ENCODE measurements at places on chromosomes 2 and 18.

GRCh38 chr18:6627645-6628044 is 101.9 kb upstream of the ARHGAP28 start:
- DNase-seq, result no peak

DNA sequence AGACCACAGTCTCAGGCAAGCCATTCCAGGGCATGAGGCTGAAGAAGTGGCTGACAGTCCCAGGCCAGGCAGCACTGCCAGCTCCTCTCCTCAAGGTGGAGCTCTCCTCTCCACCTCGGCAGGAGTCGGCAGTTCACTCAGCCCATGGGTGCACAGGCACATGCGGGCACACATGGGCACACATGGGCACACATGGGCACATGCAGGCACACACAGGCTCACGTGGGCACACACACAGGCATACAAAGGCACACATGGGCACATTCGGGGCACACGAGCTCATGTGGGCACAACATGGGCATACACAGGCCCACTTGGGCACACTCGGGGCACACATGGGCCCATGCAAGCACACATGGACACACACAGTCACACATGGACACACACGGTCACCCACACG is 65.3 kb upstream of the TAF1B start:
- DNase-seq, result peak; percentile 21

DNA sequence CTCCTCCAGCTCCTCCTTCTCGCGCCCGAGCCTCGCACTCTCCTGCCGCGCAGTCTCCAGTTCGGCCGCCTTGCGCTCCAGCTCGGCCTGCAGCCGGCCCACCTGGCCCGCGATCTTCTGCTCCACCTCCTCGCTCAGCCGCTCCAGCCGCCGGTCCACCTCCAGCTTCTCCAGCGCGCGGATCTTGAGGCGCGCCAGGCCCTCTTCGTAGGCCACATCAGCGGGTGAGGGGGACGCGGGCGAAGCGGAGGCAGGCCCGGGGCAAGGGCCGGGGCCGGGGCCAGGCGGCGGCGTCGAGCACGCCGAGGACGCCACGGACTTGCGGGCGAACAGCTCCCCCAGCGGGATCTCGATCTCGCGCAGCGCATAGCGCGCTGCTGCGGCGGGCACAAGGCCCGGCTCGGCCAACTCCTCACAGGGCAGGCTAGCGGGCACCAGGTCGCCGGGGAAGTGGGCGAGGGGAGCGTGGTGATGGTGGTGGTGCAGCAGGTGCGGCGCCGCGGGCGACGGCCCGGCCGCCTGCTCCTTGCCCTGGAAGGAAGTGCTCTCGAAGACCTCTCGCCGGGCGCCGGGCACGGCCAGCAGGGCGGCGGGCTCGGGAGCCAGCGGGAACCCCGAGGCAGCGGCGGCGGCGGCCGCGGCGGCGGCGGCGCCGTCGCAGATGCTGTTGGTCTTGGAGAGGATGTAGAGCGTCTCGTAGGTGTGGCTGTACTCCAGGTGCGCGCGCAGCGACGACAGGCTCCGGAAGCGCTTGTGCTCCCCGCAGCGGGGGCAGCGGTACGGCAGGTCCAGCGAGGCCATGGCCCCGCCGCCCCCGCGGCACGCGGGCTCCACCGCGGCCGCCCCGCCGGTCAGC is 15.2 kb downstream of the FBXO41 start:
- peak; percentile 63 for DNase-seq

DNA sequence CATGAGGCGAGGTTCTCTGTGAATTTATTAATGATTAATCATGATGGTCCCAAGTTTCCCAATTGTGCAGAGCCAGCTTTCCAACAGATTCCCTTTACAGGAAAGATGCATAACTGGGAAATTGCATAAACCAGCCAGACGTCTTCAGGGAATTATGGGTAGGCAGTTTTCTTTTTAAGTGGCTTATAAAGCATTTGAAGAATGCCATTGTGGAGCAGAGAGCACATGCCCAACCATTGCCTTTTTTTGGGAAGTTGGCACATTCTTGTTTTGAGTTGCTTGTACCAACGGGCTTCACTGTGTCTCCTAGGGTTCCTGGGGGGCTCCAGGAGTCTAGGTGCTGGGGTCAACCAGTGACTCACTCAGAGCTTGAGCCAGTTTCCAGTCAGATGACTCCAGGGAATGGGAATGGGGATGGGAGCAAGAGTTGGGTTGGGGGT is 231.7 kb upstream of the FOSL2 start:
- no peak for DNase-seq

- no peak for DNase-seq
These were observed 233.0 kb downstream of the NEDD4L start for GRCh38 chr18:58276789-58277739.

DNA sequence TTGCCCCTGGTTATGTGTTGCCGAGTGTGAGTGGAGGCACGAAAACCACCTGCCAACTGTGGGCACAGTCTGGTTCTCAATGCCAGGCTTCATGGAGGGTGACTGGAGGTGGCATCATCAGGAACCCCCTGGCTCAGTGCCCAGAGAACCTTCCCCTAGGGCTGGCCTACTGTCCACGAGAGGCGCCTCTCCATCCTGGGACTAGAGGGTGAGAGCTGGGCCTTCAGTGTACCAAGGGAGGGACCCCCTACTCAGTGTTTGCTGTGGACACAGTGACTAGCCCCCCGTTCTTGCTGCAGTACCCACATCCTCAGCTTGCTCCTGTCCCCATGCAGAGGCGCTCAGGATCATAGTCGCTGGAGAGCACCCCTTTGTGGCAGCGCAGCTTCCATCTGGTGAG is 202.6 kb downstream of the HDAC4 start:
- DNase-seq, result no peak

DNA sequence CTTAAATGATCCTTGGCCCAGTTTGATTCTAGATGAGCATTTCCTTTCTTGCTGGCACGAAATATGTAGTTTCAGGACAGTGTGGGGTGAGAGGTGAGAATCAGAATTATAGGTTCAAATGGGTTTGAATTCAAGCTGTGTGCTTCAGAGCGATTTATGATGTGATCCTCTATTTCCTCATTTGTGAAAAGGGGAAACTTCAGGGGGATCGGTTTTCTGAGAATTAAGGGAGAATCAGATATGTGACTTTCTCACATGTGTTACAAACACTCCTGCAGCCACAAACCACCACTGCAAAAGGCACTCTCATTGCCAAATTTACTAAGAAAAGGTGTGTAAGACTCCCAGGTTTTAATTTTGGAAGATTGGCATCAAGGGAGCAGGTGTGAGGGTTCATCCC is 24.4 kb downstream of the HK2 start:
- DNase-seq, result no peak

DNA sequence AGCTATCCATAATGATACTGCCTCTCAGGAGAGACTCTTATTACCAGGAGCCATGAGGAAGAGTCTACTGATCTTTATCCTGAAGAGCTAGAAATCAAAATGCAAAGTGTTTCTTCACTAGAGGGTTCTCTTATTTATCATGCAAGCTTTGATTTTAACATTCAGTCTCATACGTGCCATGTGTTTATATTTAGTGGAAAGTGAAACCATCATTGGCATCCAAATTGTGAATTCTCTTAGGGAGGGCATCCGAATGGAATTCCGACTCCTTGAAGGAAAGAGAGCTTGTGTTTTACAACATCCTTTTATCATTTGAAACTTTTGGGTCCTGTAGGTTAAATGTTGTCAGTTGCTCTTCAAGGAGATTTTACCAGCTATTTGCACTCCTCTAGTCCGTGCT is 170.4 kb upstream of the SESTD1 start:
- DNase-seq, result no peak

DNA sequence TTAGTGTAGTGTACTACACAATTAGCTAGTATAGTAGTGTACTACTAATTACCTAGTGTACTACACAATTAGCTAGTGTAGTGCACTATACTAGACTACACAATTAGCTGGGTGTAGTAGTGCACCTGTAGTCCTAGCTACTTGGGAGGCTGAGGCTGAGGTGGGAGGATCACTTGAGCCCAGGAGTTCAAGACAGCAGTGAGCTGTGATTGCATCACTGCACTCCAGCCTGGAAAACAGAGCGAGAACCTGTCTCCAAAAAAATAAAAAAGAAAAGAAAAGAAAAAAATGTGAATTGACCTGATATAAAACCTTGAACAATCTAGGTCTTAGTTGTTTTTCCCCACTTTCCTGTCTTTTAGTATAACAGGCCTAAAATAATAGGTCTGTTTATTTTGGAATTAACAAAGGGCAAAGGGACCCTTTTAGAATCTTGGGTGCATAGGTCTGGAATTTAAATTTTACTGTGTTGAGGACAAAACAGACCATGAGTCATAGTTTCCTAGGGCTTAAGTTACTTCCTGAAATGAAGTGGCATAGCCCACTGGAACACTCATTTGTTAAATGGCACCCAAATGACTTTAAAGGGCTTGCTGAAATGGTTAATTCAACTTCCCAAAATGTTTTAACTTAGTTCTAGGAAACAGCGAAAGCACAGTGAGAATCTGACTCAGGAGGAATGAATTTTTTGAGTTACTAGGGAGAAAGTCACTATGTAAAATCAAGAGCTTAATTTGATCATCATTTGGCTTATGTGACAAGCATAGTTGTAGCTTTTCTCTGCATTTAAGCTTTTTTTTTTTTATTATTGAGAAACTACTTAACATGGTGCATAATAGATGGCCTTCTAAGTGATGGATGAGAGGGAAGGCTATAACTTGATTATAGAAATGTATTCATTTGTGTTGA is 50.7 kb upstream of the ARL5A start:
- no peak for DNase-seq

- DNase-seq, result peak; percentile 55
These were observed at the start of gene INPP1 for GRCh38 chr2:190343536-190344275. INPP1 (plus strand) TSS chr2:190343589; CDS start chr2:190360103, 16,514 bp downstream.

- no peak for DNase-seq
These were observed 8.9 kb downstream of the KRTCAP3 start for GRCh38 chr2:27451095-27451494.

GRCh38 chr2:204982303-204982702 is 437.0 kb downstream of the PARD3B start:
- no peak for DNase-seq

GRCh38 chr18:66575263-66575662 is 28.6 kb downstream of the CDH19 start:
- DNase-seq, result no peak

DNA sequence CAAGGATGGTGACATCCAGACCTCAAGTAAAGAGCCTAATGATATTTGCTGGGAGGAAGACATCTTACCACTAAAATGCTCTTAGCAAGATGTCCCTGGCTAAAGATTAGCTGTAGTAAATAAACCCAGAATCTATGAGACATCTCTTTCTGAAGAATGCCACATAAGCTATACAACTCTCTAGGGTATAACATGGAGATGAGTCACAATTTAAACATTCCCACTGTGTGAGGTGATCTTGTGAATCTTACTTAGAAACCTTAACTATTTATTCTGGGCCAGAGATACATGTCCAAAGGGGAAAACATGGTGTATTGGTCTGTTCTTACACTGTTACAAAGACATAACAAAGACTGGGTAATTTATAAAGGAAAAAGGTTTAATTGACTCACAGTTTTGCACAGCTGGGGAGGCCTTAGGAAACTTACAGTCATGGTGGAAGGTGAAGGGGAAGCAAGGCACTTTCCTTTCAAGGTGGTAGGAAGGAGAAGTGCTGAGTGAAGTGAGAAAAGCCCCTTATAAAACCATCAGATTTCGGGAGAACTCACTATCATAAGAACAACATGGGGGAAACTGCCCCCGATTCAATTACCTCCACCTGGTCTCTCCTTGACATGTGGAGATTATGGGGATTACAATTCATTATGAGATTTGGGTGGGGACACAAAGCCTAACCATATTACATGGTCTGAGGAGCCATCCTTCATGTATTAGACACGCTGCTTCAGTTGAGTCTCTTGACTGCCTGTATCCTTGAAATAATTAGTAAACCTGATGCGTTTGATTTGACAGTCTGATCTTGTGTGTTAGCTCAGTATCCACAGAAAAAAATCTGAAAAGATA is 17.1 kb downstream of the KRCC1 start:
- DNase-seq, result no peak
